ENCODE measurements at places on chromosomes 2 and 18. TPM values are rescaled to one million over a fixed set of nuclear protein-coding genes. Genes with fewer than 3 reads are reported as not detected.

DNA sequence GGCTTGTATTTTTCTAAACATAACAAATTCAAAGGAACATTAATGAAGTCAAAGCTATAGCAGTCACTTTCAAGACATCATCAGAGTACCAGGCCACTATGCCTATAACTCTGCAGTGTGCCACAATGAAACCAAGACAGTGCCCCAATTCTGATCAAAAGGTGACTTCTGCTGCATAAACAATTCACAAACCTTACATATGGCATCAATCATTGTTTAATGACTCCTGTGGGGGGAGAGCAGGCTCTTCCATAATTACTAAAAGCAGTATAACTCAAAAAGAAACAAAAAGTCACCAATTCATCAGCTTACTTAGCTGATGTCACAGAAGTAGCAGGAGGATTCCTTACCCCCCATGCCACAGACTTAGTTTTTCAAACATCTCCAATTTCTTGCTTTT lies 15.5 kb downstream of the LPIN2 start:
- DNase-seq: no peak

The KIF1A gene
- total RNA-seq: not detected

DNA sequence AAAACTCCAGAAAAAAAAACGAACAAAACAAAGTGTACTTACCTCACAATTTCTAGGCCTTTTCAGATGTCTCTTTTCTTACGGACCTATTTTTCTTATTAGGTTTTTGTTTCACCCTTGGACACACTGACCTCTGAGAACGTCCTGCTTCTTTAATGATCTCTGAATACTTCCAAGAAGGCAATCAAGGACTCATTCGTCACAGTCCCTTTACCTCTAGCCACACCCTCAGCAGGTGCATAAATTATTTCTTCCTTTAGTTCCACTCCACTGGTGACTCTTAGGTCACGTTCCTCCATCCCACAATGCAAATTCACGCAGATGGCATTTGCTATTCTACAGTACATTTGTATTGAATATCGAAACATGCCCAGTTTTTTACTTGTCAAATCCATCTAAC lies 21.9 kb downstream of the PELI1 start:
- no peak for DNase-seq

GRCh38 chr2:30493440-30493839 lies 46.4 kb downstream of the LCLAT1 start:
- no peak for DNase-seq

DNA sequence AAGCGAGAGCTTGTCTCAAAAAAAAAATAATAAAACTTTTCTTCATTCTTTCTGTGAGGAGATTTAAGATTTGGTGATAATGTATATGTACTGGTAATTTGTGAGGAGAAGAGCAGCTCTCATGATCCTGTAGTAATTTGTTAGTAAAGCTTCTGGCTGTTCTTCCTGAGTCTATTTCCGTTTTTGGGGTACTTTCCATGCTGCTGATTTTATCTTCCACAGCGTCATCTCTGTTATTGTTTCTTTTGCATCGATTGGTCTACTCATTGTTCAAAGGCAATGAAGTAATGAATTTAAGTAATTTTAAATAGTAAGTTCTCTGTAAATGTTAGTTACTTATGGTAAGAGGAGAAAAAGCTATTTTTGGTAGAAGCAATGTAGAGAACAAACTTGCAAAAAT lies 12.0 kb downstream of the NDUFAF7 start:
- DNase-seq: no peak

GRCh38 chr2:220811952-220812570 lies 760.0 kb downstream of the EPHA4 start:
- DNase-seq: no peak

The SLC4A3 gene
- 4.1 TPM for total RNA-seq

- DNase-seq: no peak
Observed at GRCh38 chr2:127735537-127736399, 34.5 kb downstream of the SFT2D3 start.

- no peak for DNase-seq
Observed at GRCh38 chr2:182868054-182868796, 1.8 kb upstream of the FRZB start.

DNA sequence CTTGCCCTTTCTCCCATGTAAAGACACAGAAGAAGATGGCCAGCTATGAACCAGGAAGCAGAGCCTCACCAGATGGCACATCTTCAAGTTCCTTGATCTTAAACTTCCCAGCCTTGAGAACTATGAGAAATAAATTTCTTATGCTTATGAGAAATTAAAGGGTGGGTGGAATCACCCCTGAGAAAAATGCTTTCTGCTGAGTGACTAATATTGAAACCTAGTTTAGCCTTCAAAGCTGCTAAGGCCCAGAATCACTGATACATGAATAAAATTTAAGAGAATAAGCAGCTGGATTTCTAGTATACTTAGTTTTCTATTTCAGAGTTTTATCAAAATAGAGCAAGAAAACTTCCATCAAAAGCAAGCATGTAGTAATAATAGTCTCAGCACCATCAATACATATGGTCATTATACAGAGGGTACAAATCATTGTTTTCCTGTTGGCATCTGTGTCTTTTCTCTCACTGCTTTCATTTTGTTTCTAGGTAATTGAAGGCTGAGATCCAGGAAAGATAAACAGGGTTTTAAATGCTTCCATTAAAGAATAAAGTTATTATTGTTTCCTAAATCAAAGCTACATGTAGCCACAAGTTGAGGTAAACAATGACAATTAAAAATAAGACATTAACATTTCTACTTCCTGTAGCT lies 53.3 kb upstream of the COL5A2 start:
- no peak for DNase-seq

GRCh38 chr2:212242724-212243123 lies 295.9 kb downstream of the ERBB4 start:
- no peak for DNase-seq

GRCh38 chr2:37325625-37326071 lies 1.0 kb upstream of the PRKD3 start:
- DNase-seq: no peak

The ARHGAP25 gene
- total RNA-seq: 6.6 TPM

DNA sequence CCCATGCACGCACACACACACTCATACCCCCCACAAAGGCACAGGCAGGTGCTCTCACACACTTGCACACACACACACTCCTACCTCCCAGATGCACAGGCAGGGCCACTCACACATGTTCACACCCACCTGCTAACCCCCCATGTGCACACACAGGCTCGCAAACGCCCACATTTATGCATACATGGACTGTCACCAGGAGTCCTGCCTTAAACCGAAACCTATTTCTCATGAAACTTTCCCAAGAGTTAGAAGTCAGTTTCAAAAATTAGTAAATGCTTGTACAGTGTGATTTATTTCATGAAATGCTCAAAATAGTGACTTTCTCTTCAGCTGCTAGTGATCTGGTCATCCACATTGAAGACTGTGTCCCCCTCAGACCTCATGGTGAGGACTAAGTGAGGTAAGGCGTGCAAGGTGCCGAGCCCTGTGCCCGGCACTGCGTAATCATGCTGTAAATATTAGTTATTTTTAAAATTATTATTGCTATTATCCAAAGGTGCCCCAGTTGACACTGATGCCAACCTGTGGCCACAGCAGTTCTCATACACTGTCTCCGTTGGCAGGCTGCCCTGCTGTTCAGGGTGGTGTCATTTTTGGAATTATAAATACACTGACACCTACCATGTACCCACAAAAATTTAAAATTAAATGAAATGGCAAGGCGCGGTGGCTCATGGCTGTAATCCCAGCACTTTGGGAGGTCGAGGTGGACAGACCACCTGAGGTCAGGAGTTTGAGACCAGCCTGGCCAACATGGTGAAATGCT lies 12.4 kb downstream of the CNNM4 start:
- DNase-seq: no peak

The KLHL30 gene
- under 0.01 TPM for total RNA-seq

DNA sequence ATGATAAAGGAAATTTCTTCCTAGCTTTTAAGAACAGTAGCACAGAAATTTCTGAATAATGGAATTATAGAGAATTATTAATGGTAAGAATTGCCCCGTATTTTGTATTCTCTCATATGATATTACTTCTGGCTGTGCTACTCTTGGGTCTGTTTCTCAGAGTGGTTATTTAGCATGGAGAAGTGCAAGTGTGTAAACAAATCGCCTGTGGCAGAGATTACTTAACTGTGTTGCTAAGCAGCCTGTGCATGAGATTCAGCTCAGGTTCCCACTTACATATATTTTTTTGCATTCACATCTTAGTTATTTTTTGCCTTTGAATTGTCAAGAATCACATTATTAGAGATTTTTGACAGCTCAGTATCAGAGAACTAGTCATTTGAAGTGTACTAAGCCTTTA lies 80.1 kb upstream of the NFATC1 start:
- DNase-seq: no peak

DNA sequence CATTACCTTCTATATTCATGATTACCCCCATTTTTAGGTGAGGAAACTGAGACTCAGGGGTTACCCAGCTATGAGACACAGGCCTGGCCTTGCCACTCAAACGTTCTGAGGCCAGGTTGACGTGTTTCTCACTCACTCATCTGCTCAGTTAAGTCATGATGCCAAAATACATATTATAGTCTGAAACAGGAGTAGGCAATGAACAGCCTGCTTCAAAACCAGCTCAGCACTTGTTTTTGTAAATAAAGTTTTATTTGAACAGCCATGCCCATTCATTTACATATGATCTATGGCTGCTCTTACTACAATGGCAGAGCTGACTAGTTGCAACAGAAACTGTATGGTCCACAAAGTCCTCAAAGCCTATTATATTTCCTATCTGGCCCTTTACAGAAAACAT lies 74.1 kb upstream of the SMAD2 start:
- DNase-seq: no peak

DNA sequence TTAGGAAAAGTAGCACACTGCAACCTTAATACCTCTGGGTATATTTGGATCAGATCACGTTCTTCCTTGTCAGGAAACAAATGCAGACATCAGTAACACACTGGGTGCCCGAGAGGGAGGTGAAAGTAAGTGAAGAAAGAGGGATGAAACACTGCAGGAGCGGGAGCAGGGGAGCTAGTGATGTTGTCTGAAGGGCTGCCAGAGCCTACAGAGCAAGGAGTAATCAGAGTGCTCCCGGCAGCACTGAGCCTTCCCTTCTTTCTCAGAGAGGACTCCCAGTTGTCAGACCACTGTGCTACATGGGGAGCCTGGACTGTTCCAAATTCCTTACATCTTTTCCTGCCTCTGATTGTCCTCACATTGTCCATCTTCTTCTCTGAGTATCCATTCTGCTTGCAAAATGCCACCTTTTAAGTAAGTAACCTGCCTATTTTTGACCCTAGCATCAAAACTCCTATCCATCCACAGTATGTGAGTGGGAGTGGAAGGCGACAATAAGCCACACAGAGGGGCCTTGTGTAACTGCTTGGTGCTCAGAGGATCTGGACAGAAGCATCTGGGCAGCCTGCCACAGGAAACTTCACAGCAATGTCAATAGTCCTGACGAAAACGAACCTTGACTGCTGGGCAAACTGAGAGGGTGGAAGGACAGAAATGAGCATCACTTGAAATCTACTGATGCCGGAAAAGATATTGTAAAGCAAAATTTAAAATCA lies 10.8 kb upstream of the NAB1 start:
- no peak for DNase-seq

GRCh38 chr2:160494201-160494644 lies 616 bp upstream of the RBMS1 start:
- no peak for DNase-seq

GRCh38 chr2:213669657-213670056 lies 385.4 kb downstream of the SPAG16 start:
- DNase-seq: no peak

GRCh38 chr2:101609433-101609832 lies 88.1 kb upstream of the MAP4K4 start:
- no peak for DNase-seq

- DNase-seq: no peak
Observed at GRCh38 chr18:23351521-23351920, 101.6 kb upstream of the RIOK3 start.

The LAMA1 gene
- 1.8 TPM for total RNA-seq

The SPP2 gene
- 1.3 TPM for total RNA-seq

The GPR17 gene
- not detected for total RNA-seq

DNA sequence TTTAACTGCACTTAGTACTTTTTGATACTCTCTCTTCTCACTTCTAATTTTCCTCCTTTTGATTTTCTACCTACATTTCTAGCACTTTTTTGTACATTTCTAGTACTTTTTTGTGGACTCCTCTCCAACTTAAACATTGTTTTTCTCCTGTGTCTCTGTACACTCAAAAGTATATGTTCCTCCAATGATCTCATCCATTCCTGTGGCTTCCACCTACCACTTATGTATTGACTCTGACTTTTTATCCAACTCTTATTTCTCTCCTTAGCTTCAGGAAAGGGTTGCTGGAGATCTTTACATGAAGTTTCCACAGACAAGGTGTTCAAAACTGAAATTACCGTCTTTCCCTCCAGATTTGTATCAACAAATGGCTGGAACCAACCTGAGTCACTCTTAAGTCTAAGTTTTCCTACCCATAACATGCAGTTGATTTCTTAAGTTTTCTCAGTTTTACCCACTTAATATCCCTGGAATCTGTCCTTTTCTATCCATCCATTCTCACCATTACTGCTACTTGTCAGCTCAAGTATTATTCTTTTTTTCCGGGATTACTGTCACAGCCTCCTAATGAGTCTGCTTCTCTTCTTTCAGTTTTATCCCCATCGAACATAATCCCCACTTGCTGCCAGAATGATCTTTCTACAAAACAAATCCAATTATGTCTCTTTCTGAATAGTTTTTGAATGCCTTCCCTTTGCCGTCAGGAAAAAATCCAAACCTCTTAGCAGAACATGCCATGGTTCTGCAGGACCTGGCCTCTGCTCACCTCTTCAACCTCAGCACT lies 22.6 kb upstream of the PELI1 start:
- DNase-seq: no peak

DNA sequence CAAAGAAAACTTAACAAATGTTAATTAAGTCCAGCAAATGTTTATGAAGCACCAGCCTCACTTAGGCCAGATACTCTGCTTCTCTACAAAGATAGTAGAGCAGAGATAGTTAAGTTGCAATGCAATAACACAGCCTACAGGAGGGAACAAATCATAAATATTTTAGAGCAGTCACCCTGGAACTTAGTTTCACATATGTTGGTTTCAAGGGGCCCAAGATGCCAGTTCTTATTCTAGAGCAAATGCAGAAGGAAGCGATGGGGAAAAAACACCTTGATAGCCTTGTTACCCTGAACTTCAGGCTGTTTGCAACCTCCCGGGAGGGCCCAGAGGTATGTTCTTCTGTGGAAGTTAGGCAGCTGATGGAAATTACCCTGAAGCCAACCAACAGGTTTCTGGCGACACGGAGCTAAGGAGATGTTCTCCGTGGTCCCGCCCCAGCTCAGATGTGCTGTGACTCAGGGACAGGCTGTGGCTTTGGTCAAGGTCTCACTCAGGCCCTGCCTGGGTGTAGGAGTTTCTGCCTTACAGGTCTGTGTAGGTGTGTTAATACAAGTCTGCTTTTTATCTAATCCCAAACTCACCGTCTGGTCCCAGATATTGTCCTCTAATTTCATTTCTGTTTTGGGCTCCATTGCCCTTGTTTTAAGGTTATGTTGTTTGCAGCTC lies 3.8 kb downstream of the CTIF start:
- DNase-seq: no peak

DNA sequence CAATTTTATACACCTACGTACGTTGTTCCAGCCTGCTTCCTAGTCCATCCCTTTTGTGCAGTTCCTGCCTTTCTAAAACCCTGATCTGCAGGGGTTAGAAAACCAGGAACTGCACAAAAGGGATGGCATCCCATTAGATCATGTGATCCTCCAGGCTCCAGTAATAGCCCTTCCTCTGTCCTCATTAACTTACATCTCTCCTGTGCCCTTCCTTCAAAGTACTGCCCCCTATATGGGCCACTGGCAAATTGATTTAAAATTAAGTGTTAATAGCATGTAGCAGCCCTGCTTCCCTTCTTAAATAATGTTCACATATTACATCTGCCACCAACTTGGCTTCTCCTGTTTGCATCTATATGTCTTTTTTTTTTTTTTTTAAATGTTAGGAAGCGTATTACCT lies 61.3 kb upstream of the NXPH2 start:
- no peak for DNase-seq

The RAB27B gene
- total RNA-seq: under 0.01 TPM

The COL4A3 gene
- total RNA-seq: 0.26 TPM
